ENCODE measurements at places on chromosomes 3 and 15.

DNA sequence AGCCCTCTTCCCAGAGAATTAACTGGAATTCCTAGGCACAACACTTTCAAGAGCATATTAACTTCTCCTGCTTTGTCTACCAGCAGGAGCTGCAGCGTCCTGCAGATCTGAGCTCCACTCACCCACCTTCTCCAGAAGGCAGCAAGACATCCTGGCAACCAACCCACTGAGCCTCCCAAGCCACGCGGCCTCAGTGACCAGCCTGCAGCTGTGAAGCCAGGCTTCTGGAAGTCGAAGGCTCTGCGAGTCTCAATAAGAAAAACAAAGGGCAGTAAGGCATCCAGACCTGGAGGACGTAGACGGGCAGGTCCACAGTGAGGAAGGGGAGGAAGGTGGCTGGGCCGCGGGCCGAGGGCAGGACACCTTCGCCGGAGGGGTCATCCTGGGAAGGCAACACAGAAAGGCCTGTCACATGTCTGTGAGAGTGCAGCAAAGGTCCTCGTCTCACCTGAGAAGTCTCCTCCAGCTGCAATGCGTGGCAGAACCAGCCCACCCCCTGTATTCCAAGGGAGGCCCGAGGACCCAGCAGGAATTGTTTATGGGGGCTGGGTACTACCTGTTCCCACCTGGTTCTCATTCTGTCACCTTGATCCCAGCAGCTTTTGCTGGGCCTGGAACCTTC is 36.2 kb downstream of the ZXDC start:
- no peak for DNase-seq

DNA sequence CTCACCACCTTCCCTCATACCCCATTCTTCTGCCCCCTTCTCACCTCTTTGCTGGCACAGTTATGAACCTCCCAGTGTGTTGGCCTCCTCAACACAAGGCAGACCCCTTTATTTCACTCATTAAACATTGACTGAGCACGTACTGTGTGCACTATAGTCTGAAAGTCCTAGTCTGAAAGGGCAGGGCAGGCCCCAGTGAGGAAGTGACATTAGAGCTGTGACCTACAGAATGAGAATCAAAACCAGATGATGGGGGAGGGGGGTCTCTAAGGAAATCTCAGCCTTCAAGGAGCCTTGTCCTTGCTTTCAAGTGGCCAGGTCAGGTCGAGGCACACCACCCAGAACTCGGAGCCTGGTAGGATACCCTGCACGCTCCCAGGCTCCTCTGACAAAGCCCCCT is 3.5 kb downstream of the SLC28A1 start:
- DNase-seq, result no peak

- DNase-seq, result no peak
Measured at GRCh38 chr3:132635052-132635451, 24.6 kb downstream of the ACAD11 start.

GRCh38 chr3:56458496-56459103 is 9.7 kb downstream of the ERC2 start:
- no peak for DNase-seq

GRCh38 chr3:38649500-38650247 is at the start of gene SCN5A:
SCN5A (minus strand) TSS chr3:38649687; CDS start chr3:38633307, 16,380 bp downstream.
- DNase-seq, result peak; percentile 24

GRCh38 chr3:88707837-88708236 is 399.6 kb upstream of the EPHA3 start:
- no peak for DNase-seq

- no peak for DNase-seq
Measured at GRCh38 chr3:5205165-5205941, 17.8 kb downstream of the EDEM1 start.

DNA sequence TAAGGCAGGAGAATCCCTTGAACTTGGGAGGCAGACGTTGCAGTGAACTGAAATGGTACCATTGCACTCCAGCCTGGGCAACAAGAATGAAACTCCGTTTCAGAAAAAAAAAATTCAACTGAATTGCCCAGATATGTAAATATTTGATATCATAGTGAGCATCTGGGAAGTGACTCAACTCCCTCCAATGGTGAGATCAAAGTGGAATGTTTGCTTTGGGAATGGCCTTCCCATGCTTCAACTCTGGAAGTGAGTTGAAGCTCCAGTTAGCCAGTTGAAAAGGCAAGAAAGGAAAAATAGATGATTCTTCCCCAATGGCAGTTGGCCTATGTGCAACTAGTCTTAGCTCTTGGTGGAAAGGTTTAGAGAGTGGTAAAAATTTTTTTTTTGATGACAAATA is 131.6 kb upstream of the CMC1 start:
- DNase-seq, result no peak

DNA sequence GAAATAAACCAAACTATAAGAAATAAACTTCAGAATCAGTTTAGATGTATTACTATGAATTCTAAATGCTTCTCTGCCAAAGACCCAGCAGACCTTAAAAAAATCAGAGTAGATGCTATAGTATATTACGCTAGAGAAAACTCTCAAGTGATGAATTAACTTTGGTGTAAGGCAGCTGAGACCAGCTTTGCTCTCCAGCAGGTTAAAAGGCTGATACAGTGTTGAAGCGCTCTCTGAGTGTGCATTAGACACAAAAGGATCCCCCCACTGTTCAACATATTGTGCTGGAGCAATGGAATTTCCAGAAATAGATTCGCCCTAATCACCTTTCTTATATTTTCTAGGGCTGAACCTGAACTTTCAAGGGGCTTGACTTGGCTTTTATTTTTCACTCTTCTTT is 190.0 kb downstream of the EFHB start:
- no peak for DNase-seq

DNA sequence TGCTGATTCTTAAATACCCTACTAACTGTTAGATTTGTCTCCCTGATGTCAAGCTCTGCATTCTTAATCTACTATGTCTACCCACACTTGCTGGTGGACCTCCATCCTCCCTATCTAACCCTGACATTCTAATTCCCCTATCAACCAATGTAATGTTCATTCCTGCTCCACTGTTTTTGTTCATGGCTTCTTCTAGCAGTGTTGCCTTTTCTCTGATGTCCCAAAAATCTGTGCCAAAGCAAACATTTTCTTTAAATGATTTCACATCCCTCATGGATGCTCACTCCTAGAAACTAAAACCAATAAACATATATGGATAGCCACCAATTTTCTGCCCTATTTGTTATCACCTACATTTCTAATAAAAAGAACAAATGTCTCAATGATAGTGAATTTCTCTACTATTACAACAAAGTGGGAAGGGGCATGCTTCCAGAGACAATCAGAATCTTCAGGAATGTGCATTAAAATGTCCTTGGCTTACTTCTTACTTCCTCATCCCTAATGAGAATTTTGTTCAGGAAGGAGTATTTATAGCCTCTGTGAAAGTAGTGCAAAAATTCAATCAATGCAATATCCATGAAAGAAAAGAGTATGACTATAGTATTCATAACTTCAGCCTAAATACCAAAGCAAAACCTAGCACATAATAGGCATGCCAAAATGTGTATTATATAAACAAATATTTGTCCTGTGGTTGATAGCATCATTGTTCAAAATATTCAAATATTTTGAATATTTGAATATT is 273.3 kb downstream of the ZNF385D start:
- DNase-seq, result no peak

DNA sequence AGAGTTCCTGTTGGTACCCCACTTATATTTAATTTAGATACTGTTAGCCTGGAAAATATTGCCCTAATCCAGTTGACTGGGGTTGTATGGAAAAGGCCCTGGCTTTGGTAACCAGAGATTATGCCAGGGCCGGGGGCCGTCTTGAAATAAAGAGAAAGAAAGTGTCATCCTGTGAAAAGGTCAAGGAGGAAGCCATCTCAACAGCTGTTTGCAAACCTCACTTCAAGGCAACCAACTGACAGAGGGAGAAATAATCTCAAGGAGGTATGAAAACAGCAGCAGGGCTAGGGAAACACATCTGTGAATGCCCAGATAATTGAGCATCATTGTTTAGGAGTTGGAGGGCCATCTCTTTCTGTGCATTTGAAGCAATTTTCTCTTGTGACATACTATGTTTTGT is 190.8 kb downstream of the SUCLG2 start:
- no peak for DNase-seq

- no peak for DNase-seq
Measured at GRCh38 chr15:50289749-50290148, 24.2 kb upstream of the HDC start.

- DNase-seq, result peak; percentile 69
Measured at GRCh38 chr3:4821975-4822374, 157.3 kb upstream of the BHLHE40 start.
